Renal cortex interstitium (tissue), 15 donors: ENCODE measurements at places on chromosomes 12 and 14. TPM values are rescaled to one million over a fixed set of nuclear protein-coding genes. Genes with fewer than 3 reads are reported as not detected.

GZMB gene
- polyA plus RNA-seq = not detected

SOX5 gene
- polyA plus RNA-seq = 7.4 TPM

VIPAS39 gene
- 29.0 TPM for polyA plus RNA-seq

FBRSL1 gene
- 70.4 TPM for polyA plus RNA-seq

SLC6A15 gene
- 0.76 TPM for polyA plus RNA-seq

KRT6C gene
- not detected for polyA plus RNA-seq

RFX4 gene
- 0.06 TPM for polyA plus RNA-seq

DNA sequence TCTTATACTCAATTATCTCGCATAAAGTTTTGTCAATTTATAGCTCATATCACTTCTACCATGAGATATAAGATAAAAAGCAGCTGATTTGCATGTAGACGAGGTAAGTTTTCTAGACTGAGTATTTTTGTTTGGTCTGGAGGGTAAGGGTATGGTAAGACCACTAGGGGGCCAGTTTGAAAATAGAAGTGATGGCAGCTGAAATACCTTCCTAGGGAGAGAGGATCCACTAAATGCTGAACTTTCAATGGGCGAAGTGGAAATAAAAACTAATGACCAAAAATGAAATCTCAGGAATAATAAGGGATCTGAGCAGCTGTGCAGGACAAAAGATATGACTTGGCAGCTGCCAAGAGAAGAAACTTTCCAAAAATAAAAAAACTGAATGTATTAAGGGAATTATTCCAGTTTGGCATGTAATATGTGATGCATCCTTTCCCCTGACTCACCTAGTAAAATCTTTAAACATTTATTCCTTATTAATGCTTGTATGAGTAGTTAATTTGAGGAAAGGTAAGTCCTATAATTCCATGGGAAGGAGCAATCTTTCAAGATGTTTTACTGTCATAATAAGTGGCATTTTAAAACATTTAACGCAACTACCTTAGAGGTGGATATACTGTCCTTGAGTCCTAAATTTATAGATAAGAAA, 754.5 kb downstream of the C12orf50 start:
- no peak for DNase-seq

GRCh38 chr12:41856228-41856627, 288.4 kb downstream of the GXYLT1 start:
- no peak for DNase-seq

- DNase-seq = no peak
Observed at GRCh38 chr14:50734950-50735695, 67.0 kb upstream of the SAV1 start.

- DNase-seq = no peak
Observed at GRCh38 chr12:2625289-2625612, 169.5 kb upstream of the FKBP4 start.

DNA sequence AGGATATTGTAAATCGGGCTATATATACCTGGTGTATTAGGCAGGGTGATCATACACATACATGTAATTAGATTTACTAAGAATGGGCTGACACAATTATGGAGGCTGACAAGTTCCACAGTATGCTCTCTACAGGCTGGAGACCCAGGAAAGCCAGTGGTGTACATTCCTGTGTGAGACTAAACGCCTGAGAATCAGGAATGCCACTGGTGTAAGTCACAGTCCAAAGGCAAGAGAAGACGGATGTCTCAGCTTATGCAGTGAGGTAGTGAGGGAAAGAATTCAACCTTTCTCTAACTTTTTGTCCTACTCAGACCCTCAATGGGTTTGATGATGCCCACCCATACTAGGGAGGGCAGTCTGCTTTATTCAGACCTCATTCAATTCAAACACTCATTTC, 57.1 kb downstream of the METTL25 start:
- no peak for DNase-seq

GRCh38 chr14:95062946-95063345, 94.4 kb downstream of the DICER1 start:
- no peak for DNase-seq

GRCh38 chr12:68611094-68611805, 551 bp downstream of the RAP1B start:
- peak; percentile 49 for DNase-seq

- no peak for DNase-seq
Observed at GRCh38 chr12:42640391-42640790, 50.8 kb upstream of the PRICKLE1 start.

DNA sequence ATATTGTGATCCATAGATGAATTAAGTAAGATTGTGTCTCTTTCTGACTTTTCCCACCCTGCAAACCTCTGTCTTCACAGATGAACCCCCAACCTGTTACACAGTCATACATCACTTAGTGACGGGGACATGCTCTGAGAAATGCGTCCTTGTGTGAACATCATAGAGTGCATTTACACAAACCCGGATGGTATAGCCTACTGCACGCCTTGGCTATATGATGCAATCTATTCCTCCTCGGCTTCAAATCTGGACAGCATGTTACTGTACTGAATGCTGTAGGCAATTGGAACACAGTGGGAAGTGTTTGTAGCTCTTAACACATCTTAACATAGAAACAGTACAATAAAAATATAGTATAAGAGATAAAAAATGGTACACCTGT, 7.4 kb upstream of the TESPA1 start:
- no peak for DNase-seq

DNA sequence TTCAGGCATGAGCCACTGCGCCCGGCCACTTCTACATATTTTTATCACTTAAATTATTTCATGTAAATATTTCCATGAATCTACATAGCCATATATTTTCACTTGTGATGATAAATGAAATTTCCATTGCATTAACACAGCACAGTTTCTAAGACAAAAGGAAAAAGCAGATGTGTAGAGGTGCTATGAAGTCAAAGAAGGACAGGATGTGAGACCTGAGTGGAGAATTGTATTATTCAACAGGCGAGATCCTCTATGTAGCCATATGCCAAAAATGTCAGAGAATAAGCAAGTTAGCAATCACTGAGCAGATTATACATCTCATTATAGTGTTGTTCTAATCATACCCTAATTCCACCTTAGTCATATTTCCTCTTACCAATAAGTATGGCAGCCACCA, 38.1 kb downstream of the ATF7 start:
- DNase-seq = no peak
